ACHN (cell line): ENCODE measurements at places on chromosomes 2 and 18.

DNA sequence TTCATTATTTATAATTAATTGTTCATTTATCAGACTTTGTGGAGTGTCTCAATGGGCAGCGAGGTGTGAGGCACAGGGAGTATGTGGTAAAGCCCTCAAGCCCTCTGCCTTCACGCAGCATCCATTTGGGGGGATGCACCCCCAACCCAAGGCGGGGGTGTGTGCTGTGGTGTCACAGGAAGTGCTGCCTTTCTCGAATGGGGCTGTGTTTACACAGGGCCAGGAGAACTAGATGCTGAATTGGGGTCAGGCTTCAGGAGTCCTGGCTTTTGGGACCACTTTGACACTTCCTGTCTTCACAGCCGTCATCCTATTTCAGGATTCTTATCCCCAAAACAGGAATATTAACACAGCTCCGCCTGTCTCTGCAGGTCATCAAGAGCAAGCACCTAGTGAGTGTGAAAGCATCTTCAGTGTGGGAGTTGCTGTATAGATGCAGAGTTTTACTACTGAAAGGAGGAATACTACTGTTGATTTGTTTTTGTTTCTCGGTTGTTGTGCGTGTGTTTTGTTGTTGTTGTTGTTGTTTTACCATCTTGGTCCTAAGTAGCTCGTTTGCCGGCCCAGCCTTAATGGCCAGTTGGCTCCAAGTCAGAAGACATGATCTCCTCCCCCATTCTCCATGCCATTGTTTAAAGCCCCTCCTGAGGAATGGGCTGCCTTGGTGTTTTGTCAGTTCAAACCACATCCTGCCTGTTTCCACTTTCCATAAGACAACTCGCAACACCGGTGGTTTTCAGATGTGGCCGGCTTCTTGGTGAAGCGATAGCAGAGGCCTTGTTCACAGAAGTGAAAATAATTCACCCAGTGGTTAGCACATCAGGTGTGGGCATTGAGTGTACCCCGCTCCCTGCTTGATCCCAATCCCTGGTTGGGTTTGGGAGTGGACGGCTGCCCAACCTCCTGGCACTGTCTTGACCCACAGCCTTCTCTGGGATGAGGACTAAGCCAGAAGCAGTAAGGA lies 221.3 kb downstream of the BCL2 start:
- DNase-seq, result no peak

GRCh38 chr2:189176516-189176915 lies 3.0 kb downstream of the COL5A2 start:
- DNase-seq, result no peak

- DNase-seq, result peak; percentile 75
Measured at GRCh38 chr2:26184555-26185303, 11.8 kb downstream of the GAREM2 start.

DNA sequence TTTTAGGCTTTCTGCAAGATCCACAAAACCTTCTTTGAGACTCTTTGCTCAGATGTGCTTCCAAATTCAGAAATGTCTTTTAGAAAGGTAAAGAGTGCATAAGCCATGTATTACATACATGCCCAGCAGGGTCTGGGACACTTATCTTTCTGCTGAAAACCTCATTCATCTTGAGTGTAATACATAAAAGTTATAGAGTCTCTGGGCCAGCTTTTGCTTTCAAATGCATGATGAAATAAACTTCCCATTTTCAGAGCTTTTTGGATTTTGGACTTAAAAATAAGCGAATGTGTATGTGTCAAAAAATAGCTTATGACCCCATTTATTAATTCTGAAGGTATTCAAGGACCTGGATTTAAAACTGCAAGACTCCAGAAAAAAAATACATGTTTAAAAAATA lies 8.0 kb downstream of the CYRIA start:
- no peak for DNase-seq

GRCh38 chr2:108278631-108279030 lies 10.1 kb upstream of the SULT1C2 start:
- DNase-seq, result no peak

DNA sequence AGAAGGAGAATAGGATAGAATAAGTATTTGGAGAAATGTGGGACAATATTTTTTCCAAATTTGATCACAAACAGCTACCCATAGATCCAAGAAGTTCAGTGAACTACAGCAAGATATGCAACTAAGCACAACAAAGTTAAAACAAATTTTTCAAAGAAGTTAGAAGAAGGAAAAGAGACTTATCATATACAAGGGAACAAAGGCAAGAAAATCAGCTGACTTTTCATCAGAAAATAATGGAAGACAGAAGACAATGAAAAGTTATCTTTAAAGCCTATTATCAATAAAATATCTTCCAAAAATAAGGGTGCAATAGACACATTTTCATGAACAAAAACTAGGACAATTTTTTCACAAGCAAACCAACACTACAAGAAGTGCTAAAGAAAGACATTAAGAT lies 202.8 kb upstream of the FN1 start:
- no peak for DNase-seq

DNA sequence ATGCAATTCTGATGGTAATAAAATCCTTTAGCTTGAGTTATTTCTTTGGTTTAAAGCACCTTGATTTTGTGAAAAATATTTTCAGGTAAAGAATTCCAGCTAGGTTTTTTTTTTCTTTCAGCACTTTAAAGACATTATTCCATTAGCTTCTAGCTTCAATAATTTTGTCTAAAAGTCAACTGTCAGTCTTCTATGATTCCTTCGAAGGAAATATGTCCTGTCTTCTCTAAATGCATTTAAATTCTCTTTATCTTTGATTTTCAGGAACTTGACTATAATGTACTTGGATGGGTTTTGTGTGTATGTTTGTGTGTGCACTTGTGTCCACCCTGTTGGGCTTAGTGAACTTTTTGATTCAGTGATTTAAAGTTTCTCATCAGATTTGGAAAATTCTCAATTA lies 4.7 kb downstream of the LONRF2 start:
- DNase-seq, result peak; percentile 46

GRCh38 chr18:34817636-34818035 lies 107.5 kb downstream of the DTNA start:
- no peak for DNase-seq

GRCh38 chr2:218033208-218033589 lies 30.4 kb upstream of the TNS1 start:
- no peak for DNase-seq

GRCh38 chr2:239706367-239706766 lies 305.5 kb upstream of the HDAC4 start:
- no peak for DNase-seq

- DNase-seq, result no peak
Measured at GRCh38 chr2:153373510-153374279, 104.9 kb downstream of the RPRM start.

GRCh38 chr2:151668737-151669136 lies 65.5 kb downstream of the NEB start:
- DNase-seq, result no peak

- DNase-seq, result no peak
Measured at GRCh38 chr2:46559261-46559660, 79.9 kb downstream of the TMEM247 start.

DNA sequence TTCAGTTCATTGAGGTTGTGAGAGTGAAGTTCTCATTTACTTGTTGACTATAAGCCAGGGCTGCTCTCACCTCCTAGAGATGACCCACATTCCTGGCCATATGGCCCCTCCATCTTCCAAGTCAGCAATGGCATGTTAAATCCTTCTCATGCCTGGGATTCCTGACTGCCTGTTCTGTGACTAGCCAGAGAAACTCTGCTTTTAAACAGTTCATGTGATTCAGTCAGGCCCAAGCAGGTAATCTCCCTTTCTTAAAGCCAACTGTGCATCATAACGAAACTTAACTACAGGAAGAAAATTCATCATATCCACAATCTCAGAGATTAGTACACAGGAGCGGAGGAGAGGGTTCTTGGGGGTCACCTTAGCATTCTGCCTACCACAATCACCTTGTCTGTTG lies 11.5 kb downstream of the DPP4 start:
- DNase-seq, result no peak

DNA sequence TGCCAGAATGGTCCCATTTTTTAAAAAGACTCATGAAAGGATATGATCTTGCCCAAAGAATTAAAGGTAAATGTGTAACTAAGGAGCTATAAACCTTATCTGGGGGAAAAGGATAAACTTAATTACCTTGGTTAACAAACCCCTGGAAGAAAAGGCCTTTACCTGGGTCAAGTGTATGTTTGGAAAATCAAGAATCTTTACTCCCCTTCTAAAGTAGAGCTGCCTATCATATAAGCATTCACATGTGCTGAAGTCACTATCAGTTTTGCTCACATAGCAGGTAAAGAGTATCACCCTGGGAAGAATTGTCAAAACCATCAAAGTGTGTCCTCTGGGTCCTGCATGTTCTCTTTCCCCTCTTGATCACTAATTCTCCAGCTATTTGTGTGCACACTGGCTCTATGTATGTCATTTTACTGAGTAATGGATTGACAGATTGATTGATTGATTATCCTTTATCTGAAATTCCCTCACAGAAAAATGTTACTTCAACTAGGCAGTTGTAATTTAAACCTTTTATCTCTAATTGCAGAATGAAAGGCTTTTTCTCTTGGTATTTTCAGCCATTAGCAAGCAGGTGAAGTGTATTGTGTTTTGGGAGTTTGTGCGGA lies 199.4 kb downstream of the NOL4 start:
- DNase-seq, result no peak

GRCh38 chr2:236782938-236783337 lies 213.3 kb downstream of the ACKR3 start:
- no peak for DNase-seq

GRCh38 chr2:150627526-150627925 lies 140.1 kb upstream of the RND3 start:
- DNase-seq, result no peak

- DNase-seq, result no peak
Measured at GRCh38 chr2:96700086-96700485, 39.8 kb downstream of the LMAN2L start.

- DNase-seq, result no peak
Measured at GRCh38 chr18:56085551-56085950, 497.6 kb upstream of the TCF4 start.

GRCh38 chr18:9648431-9649163 lies 34.2 kb upstream of the PPP4R1 start:
- no peak for DNase-seq

DNA sequence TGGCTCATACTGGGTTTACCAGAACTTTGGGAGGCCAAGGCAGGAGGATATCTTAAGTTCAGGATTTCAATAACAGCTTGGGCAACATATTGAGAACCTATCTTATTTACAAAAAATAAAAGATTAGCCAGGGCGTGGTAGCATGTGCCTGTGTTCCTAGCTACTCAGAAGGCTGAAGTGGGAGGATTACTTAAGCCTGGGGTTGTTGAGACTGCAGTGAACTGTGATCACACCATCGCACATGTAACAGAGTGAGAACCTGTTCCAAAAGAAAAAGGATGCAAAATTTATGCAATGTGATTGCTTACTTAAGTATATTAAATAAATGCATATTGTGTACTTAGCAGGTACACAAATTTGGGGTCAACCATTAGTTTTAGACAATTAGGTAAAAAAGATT lies 768.9 kb upstream of the CDH7 start:
- no peak for DNase-seq

DNA sequence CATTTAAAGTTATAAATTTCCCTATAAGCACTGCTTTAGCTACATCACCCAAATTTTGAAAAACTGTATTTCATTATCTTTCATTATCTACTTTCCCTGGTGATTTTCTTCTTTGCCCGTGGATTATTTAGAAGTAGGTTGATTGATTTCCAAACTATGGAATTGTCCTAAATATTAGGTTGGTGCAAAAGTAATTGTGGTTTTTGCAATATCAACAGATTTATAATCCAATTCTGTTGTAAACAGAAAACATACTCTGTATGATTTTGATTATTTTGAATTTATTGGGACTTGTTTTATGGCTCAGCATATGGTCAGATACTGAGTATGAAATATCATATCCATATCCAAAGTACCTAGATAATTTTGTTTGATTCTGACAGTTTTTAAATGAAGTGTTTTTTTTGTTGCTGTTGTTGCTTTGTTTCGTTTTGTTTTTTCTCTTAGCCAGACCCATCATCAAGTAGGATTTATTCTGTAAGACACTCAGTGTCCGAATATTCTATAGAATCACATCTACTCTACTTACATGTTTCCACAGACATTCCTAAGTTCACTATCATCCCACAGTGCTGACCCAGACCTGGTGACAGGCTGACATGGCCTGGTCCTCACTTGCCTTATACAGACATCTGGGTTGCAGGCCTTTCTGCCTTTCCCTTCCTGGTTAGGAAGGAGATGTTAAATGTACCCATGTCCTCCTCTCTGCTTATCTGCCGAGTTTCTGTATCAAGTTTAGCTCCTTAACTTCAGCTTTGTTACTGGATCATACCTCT lies 2.1 kb upstream of the TRABD2A start:
- no peak for DNase-seq
